ENCODE measurements at places on chromosomes 2 and 18.

DNA sequence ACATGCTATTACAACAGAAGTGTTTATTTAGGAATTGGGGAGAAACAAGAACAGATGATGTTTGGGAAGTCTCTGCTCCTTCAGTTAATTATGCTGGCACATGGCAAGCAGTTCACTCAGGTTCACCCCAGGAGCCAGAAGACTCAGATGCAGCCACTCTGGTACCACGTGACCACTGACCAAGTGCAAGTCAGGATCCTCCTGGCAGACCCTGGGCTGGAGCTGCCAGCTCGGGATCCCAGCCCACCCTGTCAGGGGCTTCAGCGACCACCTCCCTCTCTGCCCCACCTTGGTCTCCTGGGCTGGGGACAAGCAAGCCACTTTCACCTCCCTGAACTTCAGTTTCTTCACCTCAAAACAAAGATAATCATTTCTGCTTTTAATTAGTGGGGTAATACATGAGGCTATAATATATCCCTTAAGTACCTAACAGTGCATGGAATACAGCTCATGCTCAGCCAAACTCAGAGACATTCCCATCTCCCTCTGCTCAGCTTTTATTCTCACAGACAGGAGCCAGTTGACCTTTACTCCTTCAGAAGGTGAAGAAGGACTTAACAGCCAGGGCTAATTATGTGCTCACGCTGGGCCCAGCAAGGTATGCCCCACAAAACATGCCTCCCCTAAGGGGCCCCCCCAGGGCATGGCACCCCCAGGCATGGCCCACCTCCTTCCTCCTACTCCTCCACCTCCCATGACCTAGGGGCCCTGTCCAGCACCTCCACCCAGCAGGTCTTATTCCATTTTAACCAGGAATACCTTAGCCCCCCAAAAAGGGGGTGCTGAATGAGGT lies 11.8 kb downstream of the CRACDL start:
- no peak for DNase-seq

- no peak for DNase-seq
Observed at GRCh38 chr2:226979004-226979403, 143.2 kb downstream of the RHBDD1 start.

- DNase-seq = no peak
Observed at GRCh38 chr2:200463452-200463851, 46.4 kb downstream of the KCTD18 start.

- DNase-seq = no peak
Observed at GRCh38 chr2:157929871-157930667, 53.9 kb upstream of the ACVR1 start.

- DNase-seq = no peak
Observed at GRCh38 chr2:232466221-232466620, 10.3 kb downstream of the ALPI start.

GRCh38 chr2:191999101-191999841 lies 152.4 kb upstream of the CAVIN2 start:
- DNase-seq = peak; percentile 14

- DNase-seq = no peak
Observed at GRCh38 chr2:101359410-101359954, 27.8 kb downstream of the CREG2 start.

DNA sequence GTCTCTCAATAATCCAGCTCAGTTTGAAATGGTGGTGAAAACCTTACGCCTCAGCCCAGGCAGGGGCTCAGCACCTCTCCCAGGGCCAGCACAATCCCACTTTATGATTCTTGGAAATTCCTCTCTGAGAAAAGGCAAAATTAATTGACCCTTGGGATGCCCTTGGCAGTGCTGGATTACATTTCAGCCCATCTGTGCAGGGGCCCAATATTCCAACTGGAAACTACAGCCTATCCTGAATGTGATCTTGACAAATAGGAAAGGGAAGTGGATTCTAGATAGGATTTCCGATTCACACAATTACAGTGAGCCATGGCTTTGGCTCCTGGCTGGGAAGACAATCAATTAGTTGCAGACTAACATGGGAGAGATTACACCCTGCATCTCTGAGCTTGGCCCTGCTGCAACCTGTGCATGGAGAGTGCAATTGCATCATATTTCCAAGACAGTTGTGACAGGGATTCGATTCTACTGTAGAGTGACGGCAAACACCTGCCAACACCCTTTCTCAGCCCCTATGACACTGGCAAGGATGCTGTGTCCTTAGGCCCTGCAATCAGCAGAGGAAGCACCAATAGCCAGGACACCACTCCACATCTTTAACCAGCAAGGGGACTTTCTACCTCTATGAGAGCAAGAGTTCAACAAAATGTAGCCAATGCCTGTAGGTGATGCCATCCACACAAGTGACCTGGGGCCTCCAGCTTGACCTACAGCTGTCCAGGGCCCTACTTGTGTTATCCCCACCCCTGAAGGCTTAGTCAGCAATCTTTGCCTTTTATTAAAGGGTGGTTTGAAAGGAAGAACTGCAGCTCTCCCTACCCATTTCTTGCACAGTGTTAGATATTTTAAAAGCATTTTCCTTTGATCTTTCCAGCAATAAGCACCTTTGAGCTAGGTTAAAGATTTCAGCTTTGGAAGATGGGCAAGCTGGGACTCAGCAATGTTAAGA lies 187.2 kb upstream of the HS6ST1 start:
- no peak for DNase-seq

GRCh38 chr2:20737505-20737904 lies 70.6 kb downstream of the GDF7 start:
- no peak for DNase-seq

DNA sequence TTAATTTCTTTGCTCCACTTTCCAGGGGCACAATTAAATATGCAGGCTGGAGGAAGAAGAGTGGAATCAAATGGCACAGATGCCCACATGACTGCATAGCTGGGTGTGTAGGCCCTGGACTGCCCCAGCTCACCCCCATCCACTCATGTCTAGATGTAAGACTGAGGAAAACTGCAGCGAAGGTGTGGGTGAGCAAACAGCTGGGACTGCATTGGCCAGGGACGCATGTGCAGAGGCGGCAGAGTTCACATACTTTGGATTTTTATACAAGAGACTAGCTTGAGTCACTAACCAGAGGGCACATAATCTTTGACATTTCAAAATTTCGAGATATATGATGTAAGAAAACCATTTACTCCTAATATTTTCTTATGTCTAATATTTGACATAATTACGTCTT lies 60.1 kb downstream of the SPIRE1 start:
- DNase-seq = no peak

DNA sequence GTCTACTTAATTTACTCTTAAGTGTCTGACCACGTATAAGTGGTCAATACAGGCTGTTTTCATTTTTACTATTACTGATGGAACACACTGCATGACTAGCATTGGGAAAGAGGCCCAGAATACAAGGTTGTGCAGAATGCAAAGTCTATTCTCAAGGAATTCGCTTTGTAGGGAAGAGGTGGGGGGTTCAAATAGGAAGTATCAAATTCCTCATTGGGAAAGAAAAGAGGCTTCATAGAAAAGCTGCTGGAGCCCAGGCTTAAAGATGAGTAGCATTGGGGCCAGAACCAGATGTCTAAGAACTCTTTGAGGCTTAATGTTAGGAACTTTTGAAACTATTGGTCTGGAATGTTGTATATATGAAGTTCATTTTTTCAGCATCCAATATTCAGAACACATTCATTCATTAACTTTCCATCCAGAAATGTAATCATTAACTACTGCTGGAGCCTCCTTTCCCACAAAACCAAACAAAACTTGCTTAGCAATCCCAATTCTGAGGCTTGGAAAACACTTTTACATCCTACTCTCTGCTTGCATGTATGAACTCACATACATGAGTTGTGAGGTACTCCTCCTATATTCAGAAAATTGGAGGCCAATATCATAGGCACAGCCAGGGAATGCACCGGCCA lies 994 bp upstream of the LRATD1 start:
- no peak for DNase-seq

DNA sequence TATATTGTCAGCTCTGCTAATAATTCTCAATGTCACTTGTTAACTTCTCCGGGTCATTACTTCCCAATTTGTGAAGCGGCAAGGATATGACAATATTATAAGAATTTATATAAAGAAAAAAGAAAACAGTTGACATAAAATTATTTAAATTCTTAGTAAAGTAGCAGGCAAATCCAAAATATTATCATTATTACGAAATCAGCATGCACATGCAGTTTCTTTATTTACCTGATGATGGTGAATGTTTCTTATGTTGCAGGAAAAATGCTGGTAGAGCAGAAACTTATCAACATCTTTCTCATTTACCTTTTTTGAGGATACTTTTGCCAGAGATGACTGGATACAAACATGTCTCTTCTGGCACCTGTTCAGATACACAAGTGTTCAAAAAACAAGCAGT lies 38.1 kb downstream of the SRBD1 start:
- no peak for DNase-seq

- DNase-seq = no peak
Observed at GRCh38 chr2:139864821-139865302, 1084.7 kb upstream of the NXPH2 start.

DNA sequence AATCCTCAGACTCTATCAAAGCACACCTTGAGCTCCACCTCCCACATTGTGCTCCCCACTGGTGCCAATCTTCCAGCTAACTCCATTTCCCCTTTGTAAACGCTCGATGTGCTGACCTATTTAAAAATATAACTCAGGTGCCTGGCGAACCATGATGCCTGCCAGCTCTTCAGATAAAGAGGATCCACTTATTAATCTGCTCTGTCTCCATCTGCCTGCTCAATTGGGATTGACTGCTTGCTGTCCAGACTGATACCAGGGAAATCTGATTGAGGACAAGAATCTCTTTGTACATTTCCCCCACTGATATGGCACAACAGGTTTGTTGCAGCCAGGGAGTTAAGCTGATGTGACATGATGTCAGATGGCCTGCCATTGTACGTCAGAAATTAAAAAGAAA lies 2036.5 kb upstream of the CELF4 start:
- DNase-seq = no peak

GRCh38 chr2:175890636-175891242 lies 111.3 kb downstream of the LNPK start:
- no peak for DNase-seq

GRCh38 chr2:229230911-229231310 lies 40.2 kb downstream of the PID1 start:
- DNase-seq = no peak

- no peak for DNase-seq
Observed at GRCh38 chr2:102943251-102943650, 181.4 kb downstream of the TMEM182 start.

DNA sequence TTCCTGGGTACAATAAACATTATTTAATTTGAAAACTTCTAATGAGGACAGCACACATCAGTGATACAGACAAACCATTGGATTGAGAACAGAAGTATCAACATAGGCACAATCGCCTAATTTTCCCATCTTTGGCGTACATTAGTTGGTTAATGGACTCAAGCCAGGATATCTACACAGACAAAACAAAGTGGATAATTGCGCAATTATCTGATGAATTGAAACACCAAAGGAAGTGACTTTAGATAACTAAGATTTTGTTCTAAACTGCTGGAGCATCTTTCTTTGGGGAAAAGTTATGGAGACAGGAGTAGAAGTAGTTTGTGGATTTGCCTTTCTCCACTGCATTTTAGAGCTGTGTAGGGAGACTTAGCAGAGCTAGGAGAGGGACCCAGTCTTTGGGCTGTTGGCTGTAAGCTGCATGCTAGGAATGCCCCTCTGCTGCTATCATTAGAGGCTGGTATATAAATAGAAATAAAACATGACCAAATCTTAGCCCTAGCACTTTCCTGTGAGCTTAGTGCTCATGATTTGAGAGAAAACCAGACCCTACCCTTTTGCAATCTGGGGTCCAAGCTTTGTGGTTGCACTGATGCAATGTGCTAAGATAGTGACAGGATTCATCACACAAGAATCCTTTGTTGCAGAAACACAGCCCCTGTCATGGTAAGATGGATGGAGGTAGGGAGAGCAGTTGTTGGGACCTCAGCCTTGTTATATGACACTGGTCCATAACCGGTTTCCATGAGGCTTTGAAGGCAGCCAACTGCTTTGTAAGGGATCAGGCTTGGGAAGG lies 264.5 kb upstream of the PIK3C3 start:
- no peak for DNase-seq

- DNase-seq = no peak
Observed at GRCh38 chr2:102834523-102835273, 72.9 kb downstream of the TMEM182 start.

GRCh38 chr2:233350708-233351107 lies 3.6 kb upstream of the DGKD start:
- no peak for DNase-seq

GRCh38 chr2:205967391-205968075 lies 118.4 kb downstream of the INO80D start:
- no peak for DNase-seq

- DNase-seq = no peak
Observed at GRCh38 chr2:240453461-240454105, 18.1 kb downstream of the GPC1 start.

All from forelimb muscle (tissue), 1 donor.